Dermis lymphatic vessel endothelial cell (primary cell): ENCODE measurements at places on chromosomes 6 and 20. TPM values are rescaled to one million over a fixed set of nuclear protein-coding genes. Genes with fewer than 3 reads are reported as not detected.

The LY6G5C gene
- 1.4 and 1.5 TPM in 2 replicates for total RNA-seq

The TMEM217 gene
- total RNA-seq = 5.8 and 6.8 TPM in 2 replicates

The EIF6 gene
- total RNA-seq = 143 and 153 TPM in 2 replicates

The NKX2-4 gene
- total RNA-seq = not detected in 2 replicates

The ADAM33 gene
- total RNA-seq = 0.09 and 0.11 TPM in 2 replicates

The ASIP gene
- total RNA-seq = not detected in 2 replicates

The CST8 gene
- not detected in 2 replicates for total RNA-seq

The GPRC6A gene
- not detected in 2 replicates for total RNA-seq

The PPP1R16B gene
- 141 and 183 TPM in 2 replicates for total RNA-seq

The CCN5 gene
- total RNA-seq = under 0.01 TPM in 1 of 2 replicates, not detected in the other

The RAB44 gene
- total RNA-seq = not detected in 2 replicates

The HUS1B gene
- total RNA-seq = 0.54 and 0.69 TPM in 2 replicates

The HAO1 gene
- not detected in 2 replicates for total RNA-seq

The NKAIN2 gene
- not detected in 2 replicates for total RNA-seq
